T-helper 9 cell (primary cell): ENCODE measurements at places on chromosomes 3 and 15.

DNA sequence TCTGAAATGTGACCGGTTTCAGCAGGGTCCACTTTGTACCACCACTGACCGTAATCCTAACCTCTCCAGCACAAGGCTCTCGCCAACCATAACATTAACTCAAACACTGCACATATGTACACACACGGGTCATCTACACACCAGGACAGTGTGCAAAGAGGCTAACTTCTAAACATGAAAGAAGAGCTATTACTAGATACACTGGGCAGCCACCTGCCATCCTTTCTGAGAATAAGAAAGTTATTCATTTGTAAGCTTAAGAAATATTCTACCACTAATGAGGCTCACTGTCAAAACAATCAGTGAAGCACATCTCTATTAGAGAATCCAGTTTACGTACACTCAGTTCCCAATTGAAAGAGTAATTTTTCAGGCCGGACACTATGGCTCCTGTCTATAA, 59.1 kb upstream of the PARL start:
- no peak for DNase-seq

- no peak for DNase-seq
Measured at GRCh38 chr3:36192901-36193300, 187.4 kb upstream of the STAC start.

- no peak for DNase-seq
Measured at GRCh38 chr15:48992545-48992944, 28.8 kb upstream of the SHC4 start.

DNA sequence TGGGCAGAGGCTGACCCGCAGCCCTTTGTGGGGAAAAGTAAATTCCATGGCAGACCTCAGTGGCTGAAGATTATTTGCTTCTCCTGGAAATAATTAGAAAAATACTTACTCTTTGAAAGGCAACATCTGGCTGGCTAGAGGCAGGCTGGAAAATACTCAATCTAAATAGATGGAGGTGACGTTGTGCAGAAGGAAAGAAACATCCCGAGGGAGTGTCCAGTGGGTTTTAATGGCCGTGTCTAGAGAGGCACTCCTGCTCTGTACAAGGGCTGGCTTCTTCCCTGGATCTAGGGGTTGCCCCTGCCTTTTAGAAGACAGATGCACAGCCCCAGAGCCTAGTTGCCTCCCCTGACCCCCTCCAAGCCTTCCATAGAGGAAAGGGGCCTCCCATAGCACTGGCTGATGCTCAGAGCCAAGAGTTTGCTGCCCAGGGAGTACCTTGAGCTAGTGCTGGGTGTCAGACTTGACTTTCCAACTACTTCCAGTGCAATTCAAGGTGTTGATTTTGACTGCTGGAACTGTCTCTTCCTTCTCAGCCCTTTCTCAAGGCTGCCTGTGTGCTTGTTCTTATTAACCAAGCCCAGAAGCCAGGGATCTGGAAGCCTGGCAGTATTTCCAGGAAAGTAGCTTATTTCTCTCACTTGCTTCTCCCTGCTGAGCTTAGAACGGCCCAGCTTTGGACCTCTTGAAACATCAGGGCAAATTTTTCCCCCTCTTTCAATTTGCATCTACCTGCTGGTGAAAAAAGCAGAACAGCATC, 27.4 kb downstream of the CGNL1 start:
- no peak for DNase-seq

GRCh38 chr3:43757666-43758321, 67.1 kb downstream of the ABHD5 start:
- DNase-seq: no peak

DNA sequence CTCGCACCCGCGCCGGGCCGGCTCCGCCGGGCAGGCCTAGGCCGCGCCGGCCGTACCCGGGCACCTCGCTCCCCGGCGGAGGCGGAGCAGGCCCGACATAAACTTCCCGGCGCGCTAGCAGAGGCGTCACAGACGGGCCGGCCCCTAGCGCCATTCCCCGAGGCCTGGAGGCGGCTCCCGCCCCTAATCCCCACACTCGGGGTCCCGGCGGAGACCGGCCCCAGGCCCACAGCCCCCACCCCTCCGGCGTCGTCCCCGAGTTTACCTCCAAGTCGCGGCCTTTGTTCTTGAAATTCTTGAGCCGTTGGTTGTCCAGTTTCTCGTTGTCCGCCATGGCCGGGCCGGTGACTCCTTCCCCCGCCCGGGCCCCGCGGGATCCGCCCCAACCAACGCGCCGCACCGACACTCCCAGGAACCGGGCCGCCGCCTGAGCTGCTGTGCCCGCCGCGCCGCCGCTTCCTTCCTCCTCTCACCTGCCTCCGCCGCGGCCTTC, 376 bp downstream of the KPNA4 start:
- peak; percentile 50 for DNase-seq

GRCh38 chr3:117622171-117622841, 912.7 kb downstream of the TUSC7 start:
- DNase-seq: no peak

- DNase-seq: no peak
Measured at GRCh38 chr3:12229896-12230295, 59.0 kb upstream of the PPARG start.

GRCh38 chr3:144463911-144464310, 492.3 kb downstream of the DIPK2A start:
- no peak for DNase-seq

- no peak for DNase-seq
Measured at GRCh38 chr15:59242649-59243048, 36.0 kb downstream of the LDHAL6B start.

- DNase-seq: no peak
Measured at GRCh38 chr3:112074006-112074405, 12.2 kb upstream of the C3orf52 start.

GRCh38 chr15:70647396-70647795, 116.0 kb downstream of the UACA start:
- DNase-seq: no peak

DNA sequence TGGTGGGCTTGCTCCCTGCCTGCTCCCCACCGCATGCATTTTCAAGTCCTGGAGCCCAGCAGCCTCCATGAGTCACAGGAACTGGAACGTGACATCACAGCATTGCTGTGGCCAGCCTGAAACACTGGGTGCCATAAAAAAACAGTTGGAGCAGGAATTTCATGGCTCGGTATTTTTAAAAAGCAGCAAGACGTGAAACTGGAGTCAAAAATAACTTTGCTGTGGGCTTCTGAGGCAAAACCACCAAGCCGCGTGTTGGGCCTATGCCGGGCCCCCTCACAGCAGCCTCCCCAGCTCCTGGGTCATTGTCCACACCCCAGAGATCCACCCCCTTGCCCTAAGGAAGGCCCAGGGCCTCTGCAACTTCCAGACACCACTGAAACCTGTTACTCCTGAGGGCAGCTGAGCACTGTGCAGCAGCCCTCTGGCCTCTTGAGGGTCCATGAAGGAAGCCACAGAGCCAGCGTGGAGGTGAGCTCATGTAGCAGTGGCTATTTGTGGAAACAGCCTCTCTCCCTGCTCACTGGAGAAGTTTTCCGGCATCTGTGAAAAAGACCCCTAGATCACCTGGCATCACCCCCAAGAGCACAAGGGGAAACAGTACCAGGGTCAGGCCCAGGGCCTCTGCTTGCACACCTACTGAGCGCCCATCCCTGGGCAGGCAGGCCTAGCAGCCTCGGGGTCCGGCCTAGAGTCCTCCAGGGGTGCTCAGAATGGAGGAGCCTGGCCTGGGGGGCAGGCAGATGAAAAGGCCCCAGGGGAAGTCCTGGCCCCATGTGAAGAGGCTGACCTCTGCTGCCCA, 34.0 kb upstream of the DUSP7 start:
- no peak for DNase-seq

DNA sequence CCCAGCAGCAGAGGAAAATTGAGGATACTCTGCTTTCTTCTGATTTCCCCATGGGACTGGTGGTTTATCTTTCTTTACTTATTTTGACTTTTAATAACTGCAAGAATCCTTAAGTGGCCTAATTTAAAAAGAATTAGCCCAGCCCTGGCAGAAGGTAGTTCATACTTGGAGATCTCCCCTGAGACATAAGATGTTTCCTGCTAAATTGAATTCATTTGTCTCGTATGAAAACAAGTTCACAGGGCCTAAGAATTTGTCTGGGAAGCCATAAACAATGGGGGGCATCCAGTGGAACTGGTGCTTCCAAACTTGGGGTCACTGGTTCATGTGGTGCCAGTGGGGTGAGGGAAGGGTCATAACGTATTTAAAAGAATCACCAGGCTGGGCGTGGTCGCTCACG, 283.1 kb upstream of the RASGRP1 start:
- no peak for DNase-seq

DNA sequence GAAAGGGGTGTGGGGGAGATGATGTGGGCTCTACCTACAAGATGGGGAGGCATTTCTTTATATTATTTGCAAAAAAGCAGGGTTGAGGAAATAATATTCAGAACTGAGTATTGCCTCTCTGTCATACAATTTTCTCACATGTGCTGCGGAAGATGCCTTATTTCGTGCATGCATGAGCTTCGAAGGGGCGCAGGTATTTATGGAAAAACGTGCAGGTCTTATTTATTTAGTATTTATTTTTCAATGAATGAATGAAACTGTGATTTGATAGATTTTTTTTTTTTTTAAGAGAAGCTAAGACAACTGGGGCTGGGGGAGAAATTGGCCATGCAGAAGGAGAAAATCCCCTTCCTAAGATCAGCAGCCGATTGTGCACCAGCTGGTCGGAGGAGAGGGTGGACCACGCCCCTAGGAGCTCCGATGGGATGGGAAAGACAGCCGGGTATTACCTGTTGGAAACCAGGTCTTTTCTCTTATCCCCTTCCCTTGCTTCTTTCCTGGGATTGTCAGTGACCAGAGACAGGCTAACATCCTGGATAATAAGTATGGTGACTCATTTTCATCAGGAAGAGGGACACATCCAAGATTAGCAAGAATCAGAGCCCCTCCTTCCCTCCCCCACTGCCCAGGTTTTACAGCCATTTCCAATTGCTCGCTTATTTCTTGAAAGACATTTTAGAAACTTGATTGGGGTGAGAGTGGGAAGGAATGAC, 875 bp downstream of the GAP43 start:
- no peak for DNase-seq

DNA sequence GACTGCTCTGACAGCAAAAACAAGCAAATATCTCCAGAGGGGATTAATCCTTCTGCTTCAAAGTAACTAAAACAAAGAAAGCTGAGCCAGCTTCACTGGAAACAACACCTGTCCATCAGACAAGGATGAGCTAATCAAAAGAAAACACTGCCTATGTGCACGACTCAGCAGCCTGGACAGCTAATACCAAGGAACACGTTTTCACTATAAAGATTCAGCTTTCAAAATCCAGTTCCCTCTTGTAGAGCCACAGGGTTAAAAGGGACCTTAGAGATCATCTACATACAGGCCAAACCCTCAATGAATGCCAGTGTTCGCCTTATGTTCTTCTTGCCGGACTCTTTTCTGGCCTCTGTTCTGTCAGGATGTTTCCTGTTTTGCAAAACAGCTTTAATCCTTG, 6.9 kb downstream of the TUSC7 start:
- no peak for DNase-seq

DNA sequence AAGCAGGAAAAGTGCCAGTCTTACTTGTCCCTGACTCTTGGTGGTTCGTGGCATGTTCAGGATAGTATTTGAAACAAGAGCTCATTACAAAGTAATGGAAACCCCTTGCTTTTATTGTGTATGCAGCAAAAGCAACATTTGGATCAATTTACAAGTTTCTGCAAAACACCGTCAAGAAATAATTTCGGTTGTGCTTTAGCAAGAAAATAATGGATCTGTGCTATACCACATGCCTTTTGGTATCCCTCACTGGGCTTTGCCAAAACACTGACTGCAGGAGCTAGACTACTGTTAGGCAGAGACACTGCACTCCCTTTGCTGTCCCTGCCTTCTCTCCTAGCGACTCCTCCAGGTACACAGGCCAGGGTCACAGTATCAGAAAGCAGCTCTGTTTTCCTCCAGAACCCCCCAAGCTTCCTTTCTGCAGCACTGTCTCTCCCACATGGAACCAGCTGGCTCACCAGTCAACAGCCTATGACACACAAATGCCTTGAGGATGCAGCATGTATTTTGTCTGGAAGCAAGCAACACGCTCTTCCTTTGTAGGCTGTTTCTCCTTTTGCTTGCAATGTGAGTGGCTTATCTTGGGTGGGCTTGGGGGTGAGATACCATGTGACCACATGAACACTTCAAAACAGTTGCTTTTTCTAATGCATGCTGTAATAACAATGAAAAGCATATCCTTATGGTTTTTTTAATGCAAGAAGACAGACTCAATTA, 111.4 kb downstream of the PGPEP1L start:
- DNase-seq: no peak

- DNase-seq: no peak
Measured at GRCh38 chr3:123586131-123586530, 1.3 kb upstream of the HACD2 start.

DNA sequence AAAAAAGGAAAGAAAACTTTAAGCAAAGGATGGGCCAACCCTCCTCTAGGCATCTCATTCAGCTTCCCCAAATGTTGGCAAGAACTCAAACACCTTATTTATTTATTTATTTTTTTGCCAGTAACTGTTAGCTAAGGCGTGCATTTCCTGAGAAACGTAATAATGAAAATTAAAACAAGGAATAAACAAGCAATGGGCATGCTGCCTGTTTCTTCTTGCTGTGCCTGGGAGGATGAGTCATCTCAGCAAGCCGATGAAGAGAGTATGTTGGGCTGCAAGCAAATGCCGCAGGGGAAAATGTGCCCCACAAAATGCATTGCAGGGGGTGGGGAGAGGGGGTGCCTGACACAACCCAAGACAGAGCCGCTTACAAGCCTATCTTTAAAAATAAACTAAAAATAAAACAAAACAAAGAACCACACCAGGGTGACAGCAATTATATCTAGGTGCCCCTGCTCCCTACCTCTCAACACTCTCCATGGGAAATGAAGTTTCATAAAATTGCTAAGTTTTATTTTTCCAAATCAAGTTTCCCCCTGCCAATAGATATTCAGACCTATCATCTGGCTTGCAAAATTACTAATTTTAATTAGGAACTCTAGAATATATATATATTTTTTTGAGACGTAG, 40.3 kb downstream of the EIF4E3 start:
- no peak for DNase-seq

- no peak for DNase-seq
Measured at GRCh38 chr3:152301745-152302181, 33.0 kb downstream of the MBNL1 start.

GRCh38 chr15:85151145-85151544, 169.5 kb downstream of the PDE8A start:
- DNase-seq: no peak

GRCh38 chr3:61250784-61251173, 473 bp downstream of the FHIT start:
- DNase-seq: no peak

- no peak for DNase-seq
Measured at GRCh38 chr3:155363690-155364070, 70.2 kb upstream of the STRIT1 start.

GRCh38 chr15:101310161-101310480, 15.1 kb upstream of the SNRPA1 start:
- no peak for DNase-seq

DNA sequence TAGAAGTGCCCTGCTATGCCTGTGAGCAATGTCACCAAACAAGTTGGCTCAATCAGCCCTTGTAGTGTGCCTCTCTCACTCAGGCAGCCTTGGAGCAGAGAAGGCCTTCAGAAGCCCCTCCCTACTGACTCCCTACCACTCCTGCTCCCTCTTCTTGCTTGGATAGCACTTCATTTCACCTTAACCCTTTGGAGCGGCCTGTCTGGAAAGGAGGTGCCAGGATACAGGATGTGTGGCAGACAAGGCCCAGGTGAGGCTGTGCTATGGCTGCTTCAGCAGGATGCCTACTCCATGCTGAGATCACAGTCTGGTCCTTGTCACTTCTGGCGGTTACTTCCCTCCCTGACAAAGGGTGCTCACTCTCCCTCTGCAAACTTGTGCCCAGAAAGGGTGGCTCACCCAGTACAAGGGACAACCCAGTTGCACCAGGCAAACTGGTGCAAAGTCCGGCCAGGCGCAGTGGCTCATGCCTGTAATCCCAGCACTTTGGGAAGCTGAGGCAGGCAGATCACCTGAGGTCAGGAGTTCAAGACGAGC, 1.1 kb downstream of the MON1A start:
- DNase-seq: no peak
